Left colon (tissue), 2 donors: ENCODE measurements at places on chromosomes 2 and 18. TPM values are rescaled to one million over a fixed set of nuclear protein-coding genes. Genes with fewer than 3 reads are reported as not detected.

Gene SLC66A2
- 59.4 TPM for total RNA-seq

Gene FSIP2
- total RNA-seq = 17.2 TPM

Gene TM4SF20
- 54.3 TPM for total RNA-seq

Gene IL36A
- not detected for total RNA-seq

Gene MC2R
- not detected for total RNA-seq

Gene MOCOS
- total RNA-seq = 5.7 TPM

Gene BBS5
- total RNA-seq = 2.6 TPM

Gene LOXHD1
- total RNA-seq = 0.15 TPM

Gene NT5C1B
- total RNA-seq = not detected

Gene HOXD8
- total RNA-seq = 6.2 TPM

Gene HOXD12
- total RNA-seq = not detected

Gene CXCR2
- 0.17 TPM for total RNA-seq

Gene EMILIN1
- 41.6 TPM for total RNA-seq

Gene IL1R1
- 25.0 TPM for total RNA-seq

Gene RMND5A
- 77.8 TPM for total RNA-seq

Gene GLI2
- 4.0 TPM for total RNA-seq

Gene FASTKD1
- 69.2 TPM for total RNA-seq

Gene RIT2
- total RNA-seq = not detected

Gene ALPG
- 0.56 TPM for total RNA-seq

Gene NXPH2
- not detected for total RNA-seq

Gene ANO7
- total RNA-seq = 75.4 TPM

Gene GCG
- 55.9 TPM for total RNA-seq

Gene REG3A
- total RNA-seq = not detected

Gene R3HDM1
- total RNA-seq = 25.6 TPM

Gene TTR
- total RNA-seq = 1.9 TPM

Gene CDK15
- 0.24 TPM for total RNA-seq

Gene VWC2L
- not detected for total RNA-seq

Gene CCDC74B
- 0.49 TPM for total RNA-seq

Gene SULT1C4
- total RNA-seq = 1.2 TPM

Gene ZNF24
- 39.3 TPM for total RNA-seq

Gene ST6GAL2
- total RNA-seq = 2.9 TPM

Gene CNDP1
- total RNA-seq = not detected

Gene LBX2
- total RNA-seq = 1.2 TPM

Gene LCT
- total RNA-seq = 0.27 TPM

Gene LIMS3
- total RNA-seq = 1.3 TPM

Gene LDLRAD4
- total RNA-seq = 33.6 TPM

Gene TMEM200C
- 0.06 TPM for total RNA-seq
